ENCODE measurements at places on chromosomes 3 and 15. TPM values are rescaled to one million over a fixed set of nuclear protein-coding genes. Genes with fewer than 3 reads are reported as not detected.

DNA sequence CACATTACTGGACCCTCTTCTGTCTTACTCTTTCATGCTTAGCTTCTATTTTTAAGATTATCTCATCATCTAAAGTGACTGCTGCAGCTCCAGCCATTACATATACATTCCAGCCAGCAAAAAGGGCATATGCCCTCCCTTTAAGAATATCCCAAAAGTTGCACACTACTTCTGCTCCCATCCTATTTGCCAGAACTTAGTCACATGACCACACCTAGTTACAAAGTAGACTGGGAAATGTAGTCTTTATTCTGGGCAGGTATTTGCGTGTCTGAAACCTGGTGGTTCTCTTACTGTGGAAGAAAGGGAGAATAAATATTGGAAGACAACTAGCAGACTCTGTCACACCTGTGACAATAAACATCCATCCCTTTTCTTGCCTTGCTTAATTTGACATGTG is 341.6 kb upstream of the NR2E3 start:
- H3K4me3 ChIP-seq, result no peak overlapping the region
- peaks cover 4% of the 10 kb centered on the region for H3K4me1 ChIP-seq
- no peaks in the 10 kb centered on the region for H3K36me3 ChIP-seq
- DNase-seq, result no peak
- H3K27me3 ChIP-seq, result peaks cover 18% of the 10 kb centered on the region
- H3K27ac ChIP-seq, result no peak overlapping the region

GRCh38 chr3:88151358-88151757 is 1.6 kb downstream of the C3orf38 start:
- H3K4me3 ChIP-seq, result peak overlapping the region; percentile 97
- DNase-seq, result no peak
- H3K4me1 ChIP-seq, result peaks cover 30% of the 10 kb centered on the region
- no peaks in the 10 kb centered on the region for H3K27me3 ChIP-seq

GRCh38 chr3:149933858-149934257 is 36.8 kb downstream of the PFN2 start:
- no peaks in the 10 kb centered on the region for H3K27me3 ChIP-seq
- H3K4me1 ChIP-seq, result peaks cover 7% of the 10 kb centered on the region
- no peak for DNase-seq
- H3K27ac ChIP-seq, result no peak overlapping the region
- H3K36me3 ChIP-seq, result peaks cover 46% of the 10 kb centered on the region

DNA sequence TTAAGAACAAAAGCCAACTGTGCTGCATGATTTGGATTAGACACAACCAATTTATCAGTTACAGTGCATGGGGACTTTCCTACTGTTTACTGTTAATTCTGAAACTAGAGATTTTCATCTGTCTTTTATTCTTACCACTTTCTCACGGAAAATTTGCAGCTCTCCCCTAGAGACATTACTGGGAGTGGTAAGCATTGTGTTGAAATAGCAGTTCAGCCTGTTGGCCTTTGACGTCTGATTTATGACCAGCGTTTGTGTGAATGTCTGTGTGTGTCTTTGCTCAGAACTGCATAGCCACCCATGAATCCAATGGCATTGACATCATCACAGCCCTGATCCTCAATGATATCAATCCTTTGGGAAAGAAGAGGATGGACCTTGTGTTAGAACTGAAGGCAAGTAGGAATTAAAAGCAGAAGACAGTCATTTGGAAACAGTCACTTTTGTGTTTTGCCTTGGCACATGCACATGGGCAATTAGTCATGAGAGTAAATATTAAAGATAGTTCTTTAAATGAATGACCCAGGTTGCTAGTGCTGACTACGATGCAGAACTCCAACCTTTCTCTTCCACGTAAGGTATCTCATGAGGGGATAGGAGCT is 202.2 kb upstream of the BHLHE40 start:
- no peaks in the 10 kb centered on the region for H3K27me3 ChIP-seq
- peak; percentile 18 for DNase-seq
- H3K4me3 ChIP-seq, result peak overlapping the region; percentile 46

- H3K36me3 ChIP-seq, result no peaks in the 10 kb centered on the region
- no peak overlapping the region for H3K27ac ChIP-seq
These were observed 136.4 kb upstream of the NDN start for GRCh38 chr15:23823508-23823907.

GRCh38 chr3:87320756-87321626 is 44.6 kb upstream of the POU1F1 start:
- H3K36me3 ChIP-seq, result no peaks in the 10 kb centered on the region
- no peak for DNase-seq
- peaks cover 6% of the 10 kb centered on the region for H3K27me3 ChIP-seq
- no peak overlapping the region for H3K4me3 ChIP-seq
- no peak overlapping the region for H3K27ac ChIP-seq

Gene TEX264
- total RNA-seq, result 39.5 TPM
